ENCODE measurements at places on chromosomes 13 and 19.
A peak's percentile ranks its signal among the peaks of the same experiment; 100 is the strongest.

- no peak for DNase-seq
Measured at GRCh38 chr13:110070511-110071120, 236.3 kb downstream of the COL4A1 start.

DNA sequence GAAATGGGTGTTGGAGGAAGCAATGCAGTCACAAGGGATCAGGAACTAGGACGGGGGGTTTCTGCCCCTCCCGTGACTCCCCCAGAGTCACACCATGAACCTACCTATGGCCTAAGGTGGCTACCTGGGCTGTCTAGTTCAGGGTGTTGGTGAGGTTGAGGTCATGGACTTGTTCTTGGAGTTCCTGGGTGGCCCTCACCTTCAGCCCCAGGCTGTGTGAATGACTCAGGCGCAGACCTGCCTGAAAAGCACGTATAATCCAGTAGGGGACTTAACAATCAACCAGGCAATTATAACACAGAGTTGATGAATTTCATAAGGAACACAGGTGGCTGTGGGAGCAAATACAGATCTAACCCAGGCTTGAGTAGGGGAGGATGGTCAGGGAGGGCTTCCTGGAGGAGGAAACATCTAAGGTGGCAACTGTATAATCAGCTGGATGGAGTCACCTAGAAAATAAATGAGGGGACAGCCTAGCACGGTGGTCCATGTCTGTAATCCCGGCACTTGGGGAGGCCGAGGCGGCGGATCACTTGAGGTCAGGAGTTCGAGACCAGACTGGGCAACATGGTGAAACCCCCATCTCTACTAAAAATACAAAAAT lies 25.6 kb upstream of the ADGRE1 start:
- no peak for DNase-seq

DNA sequence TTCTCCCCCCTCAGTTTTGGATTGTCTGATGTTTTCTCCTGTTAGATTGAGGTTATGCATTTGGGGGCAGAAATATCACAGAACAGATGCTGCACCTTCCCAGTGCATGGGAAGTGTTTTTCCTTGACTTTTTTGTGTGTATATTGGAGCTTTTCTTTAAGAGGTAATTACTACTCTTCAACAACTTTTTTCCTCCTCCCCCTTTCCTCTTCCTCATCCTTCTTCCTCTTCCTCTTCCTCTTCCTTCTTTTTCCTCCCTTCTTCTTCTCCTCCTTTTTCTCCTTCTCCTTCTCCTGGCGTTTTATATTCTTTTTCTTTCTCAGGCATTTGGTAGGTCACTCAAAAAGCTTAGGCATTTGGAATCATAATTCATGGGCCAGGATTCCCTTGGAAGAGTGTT lies 18.1 kb upstream of the SPATA13 start:
- no peak for DNase-seq

DNA sequence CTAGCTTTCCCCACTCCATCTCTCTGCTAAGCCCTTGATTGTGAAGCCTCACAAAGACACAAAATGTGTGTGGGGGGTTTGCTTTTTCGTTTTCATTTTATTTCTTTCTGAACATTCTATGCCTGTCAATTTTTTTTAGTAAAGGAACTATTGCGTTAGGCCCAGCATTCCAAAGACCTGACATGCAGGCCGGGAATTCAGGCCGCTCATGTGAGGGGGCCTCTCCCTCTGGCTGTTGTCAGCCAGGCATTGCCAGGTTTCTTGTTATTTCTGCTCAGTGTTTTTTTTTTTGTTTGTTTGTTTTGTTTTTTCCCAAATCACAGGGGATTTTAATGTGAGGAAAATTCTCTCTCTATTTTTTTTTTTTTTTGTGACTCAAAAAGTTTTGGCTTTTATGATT lies 10.3 kb upstream of the MEDAG start:
- peak; percentile 52 for DNase-seq

- no peak for DNase-seq
Measured at GRCh38 chr19:51084505-51084904, 1.8 kb upstream of the KLK14 start.

GRCh38 chr13:98549006-98549727 lies 27.7 kb downstream of the STK24 start:
- no peak for DNase-seq

GRCh38 chr19:28453420-28453819 lies 759.5 kb downstream of the UQCRFS1 start:
- DNase-seq = no peak

DNA sequence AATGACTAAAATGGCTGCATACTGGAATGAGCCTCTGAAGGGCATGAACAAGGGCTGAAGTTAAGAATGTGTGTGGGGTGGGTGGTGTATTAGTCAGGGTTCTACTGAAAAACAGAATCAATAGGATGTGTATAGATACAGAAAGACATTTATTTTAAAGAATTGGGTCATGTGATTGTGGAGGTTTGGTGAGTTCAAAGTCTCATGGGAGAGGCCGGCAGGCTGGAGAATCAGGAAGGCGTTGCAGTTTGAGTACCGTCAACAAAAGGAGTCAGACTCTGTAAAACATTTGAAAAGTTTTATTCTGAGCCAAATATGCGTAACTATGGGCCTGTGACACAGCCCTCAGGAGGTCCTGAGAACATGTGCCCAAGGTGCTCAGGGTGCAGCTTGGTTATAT lies 24.5 kb upstream of the CYSLTR2 start:
- no peak for DNase-seq

DNA sequence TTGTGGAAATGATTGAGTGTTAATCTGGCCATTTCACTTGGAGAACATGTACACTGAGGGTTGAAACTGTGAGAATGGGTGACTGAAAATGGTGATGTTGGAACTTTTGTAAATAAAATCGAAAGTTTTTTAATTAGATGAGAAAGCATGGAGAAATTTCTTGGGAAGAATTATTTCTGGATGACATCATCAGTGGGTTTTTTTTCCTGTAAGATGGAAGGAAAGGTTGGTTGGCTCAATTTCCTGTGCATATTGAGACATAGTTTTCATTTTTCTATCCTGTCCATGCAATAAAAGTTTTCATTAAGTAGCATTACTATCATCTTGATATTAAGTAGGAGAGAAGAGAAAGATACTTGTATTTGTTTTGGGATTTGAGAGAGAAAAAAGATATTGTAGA lies 120.6 kb upstream of the HTR2A start:
- DNase-seq = no peak

DNA sequence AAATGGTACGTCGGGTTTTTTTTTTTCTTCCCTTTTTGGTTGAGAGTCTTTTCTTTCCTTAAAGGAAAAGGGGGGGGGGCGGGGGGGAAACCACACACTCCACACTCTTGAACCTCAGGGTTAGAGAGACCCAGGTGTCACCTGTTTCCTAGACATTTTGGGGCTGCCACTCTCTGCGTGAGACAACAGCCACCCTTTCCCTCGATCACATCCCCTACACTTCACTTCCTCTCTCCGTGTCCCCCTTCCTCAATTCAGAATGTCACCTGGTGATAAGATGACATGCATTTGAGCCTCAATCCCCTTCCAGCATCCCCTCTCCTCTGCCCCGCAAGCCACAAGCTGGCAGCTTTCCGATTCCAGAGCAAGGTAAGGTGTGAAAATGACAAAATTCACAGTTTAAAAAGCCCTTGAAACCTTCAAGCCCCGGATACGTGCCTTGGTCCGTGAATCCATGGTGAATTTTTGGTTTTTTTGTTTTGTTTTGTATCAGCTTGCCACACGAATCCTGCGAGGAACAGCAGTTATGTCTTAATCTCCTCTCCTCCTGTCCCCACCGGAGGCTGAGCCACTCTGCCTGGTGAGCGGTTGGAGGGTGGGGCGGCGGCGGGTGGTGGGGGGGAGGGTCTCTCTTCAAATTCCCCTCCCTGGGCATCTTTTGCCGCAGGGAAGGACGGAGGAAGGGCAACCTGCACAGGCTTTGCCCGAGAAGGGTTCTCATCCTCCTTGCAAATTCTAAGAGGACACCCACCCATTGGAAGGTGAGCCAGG lies 4.2 kb downstream of the PTPRS start:
- no peak for DNase-seq

DNA sequence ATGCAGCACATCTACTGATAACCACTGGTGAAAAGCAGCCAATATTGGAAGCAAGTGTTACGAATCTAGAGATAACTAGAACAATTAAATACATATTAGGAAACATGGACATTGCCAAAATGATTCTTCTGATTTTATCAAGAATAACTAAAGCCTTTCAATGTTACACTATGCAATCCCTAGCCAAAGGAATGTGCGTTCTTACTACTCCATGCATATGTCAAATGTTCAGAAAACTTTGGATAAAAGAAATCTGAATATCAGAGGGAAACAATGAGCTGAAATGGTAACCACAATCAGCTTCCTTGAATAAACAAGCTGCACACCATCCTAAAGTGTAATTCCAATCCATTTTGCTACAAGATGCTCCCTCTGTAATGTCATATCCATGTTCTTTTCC lies 951 bp upstream of the POSTN start:
- no peak for DNase-seq

DNA sequence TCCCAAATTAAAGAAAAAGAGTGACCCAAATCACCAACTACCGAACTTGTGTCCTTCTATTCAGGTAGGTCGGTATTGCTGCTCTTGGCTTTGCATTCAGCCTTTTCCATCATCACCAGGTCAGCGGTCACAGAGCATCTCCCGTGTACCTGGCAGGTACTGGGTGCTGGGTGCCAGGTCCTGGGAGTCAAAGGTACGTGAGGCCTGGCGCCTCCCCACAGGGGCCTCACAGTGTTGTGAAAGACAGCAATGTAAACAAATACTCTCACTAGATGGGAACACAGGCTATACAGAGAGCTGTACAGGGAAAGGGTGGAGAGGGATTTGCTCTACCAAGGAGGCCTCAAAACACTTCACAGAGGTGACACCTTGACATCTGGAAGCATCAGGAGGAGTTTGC lies 86.7 kb downstream of the ZIC5 start:
- no peak for DNase-seq

- DNase-seq = no peak
Measured at GRCh38 chr13:20831933-20832332, 58.2 kb upstream of the EEF1AKMT1 start.

DNA sequence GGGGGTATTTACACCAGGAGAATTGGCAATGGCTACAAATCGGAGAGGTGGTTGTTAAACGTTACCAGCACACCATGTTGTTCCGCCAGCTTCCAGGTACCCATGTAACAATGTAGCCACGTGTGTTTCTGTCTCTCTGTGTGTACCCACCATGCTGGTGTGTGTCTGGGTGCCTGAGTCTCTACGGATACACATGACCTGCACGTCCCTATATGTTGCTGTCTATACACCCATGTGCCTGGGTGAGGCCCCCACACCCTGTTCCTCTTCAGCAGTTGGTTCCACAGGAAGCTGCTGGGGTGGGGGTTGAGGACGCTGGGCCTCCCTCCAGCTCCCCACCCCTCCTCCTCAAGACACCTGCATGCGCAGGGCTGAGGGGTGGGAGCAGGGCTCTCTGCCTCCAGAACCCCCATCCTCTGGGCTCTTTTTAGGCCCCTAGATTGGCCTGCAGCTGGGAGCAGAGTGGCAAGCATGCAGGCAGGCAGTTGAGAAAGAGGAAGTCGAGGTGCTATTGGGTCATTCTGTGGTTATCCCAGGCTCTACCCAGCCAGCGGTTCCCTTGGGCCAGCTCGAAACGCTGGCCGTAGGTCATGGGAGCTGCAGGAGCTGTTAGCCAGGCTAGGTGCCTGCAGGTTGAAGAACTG lies at the start of gene ARHGEF18:
TSS of gene ARHGEF18 (plus strand) at position 351 of the 644 bp plus-strand sequence. CDS start 13,954 bp downstream, outside the sequence.
- DNase-seq = no peak

- DNase-seq = no peak
Measured at GRCh38 chr13:75804605-75805004, 168.5 kb downstream of the LMO7 start.

DNA sequence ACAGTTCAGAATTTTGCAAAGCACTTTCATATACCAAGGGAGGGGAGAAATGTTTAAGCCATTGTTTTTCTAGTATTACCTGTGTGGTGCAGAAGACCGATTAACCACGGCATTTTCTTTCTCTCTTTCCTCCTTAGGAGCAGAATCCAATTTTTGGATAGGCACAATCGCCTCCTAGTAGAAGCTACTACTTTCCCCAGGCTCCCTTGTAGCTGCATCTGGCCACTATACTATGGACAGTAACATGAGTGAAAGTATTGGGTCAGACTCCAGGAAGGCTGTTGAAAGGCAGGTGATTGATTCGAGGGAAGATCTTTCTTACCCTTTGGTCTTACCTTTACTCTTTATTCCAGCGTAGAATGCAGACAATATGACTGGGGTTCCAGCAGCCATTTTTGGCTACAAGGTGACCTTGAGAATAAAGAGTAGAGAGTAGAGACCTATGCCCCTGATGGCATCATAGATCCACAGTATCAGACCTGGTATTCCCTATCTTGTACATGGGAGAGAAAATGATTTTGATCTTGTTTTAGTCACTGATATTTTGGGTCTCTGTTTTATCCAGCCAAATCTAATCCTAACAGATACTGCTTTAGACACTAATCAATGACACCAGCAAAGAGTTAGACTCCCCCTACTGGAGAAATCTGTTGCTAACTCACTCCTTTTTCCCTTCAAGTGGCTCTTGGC lies 77.0 kb downstream of the LRRC63 start:
- DNase-seq = no peak

DNA sequence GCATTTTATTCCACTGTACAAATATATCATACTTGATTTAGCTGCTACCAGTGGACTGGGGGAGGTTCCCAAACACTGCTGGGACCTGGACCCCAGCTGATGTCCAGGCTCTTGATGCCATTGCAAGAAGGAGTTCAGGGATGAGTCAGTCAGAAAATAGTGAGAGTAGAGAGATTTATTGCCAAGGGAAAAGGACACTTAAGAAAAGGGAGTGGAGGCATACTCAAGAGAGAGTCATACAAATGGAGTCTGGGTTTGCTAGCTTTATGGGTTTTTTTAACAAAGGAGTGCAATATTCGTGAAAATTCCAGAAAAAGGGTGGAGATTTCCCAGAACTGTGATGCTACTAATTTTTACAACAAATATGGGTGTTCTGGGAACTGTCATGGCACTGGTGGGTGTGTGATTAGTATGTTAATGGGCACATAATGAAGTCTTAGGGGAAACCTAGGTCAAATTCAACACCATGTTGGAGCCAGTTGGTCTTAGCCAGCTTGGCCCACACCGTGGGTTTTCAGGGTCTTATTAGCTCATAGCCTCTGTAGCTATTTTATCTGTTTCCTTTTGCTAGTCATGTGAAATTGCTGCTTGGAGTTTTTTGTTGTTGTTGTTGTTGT lies 36.2 kb downstream of the GPC6 start:
- DNase-seq = no peak

DNA sequence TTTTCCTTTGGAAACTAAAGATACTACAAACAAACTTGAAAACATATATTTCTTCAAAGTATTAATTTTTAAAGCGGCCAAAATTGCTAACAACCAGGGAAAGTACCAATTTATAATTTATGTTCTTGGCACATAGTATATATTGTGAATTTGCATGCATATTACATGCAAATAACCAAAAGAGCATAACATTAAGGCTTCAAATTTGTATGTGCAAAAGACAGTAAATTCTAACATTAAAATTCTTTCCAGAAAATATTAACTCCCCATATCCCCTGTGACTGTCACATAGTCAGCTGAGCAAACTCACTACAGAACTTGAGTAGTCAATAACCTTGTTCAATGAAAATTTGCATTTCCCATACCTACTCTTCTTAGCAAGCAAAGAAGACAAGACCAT lies 133.4 kb downstream of the ENOX1 start:
- DNase-seq = no peak

Data from gastrocnemius medialis (tissue), 4 donors.